Tibial nerve (tissue), 4 donors: ENCODE measurements at places on chromosomes 6 and 20. TPM values are rescaled to one million over a fixed set of nuclear protein-coding genes. Genes with fewer than 3 reads are reported as not detected.

DNA sequence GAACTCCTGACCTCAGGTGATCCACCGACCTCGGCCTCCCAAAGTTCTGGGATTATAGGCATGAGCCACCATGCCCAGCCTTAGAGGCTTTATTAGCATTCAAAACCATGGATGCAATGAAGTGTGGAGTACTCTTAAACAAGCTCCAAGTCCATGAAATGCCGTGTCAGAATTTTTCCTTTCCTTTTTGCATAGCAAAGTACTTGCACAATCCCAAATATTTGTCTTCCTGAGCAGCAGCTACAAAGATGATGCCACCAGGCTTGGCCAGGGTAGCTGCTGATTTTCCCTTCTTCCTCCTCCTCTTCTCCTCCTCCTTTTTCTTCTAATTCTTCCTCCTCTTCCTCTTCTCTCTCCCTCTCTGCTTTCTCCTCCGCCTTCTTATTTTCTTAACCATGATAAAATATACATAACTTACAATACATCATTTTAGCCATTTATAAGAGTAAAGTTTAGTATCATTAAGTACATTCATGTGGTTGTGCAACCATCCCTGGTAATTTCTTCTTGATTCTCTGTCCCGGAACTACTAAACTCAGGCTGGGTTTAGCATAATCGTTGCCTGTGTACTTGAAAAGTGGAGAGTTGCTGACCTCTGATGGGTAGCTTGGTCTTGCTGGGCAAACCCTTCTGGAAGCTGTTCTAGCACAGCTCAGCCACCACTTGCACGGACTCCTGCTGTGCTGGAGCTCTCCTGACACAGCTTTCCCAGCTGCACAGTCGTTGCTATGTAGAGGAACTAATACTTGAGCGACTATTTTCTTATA, 20.3 kb downstream of the MUCL3 start:
- H3K27ac ChIP-seq: no peak overlapping the region
- no peaks in the 10 kb centered on the region for H3K4me1 ChIP-seq
- no peaks in the 10 kb centered on the region for H3K36me3 ChIP-seq
- H3K27me3 ChIP-seq: no peaks in the 10 kb centered on the region

GRCh38 chr20:42836339-42836738, 353.4 kb downstream of the PTPRT start:
- no peak overlapping the region for H3K4me3 ChIP-seq
- no peak overlapping the region for H3K27ac ChIP-seq
- DNase-seq: no peak
- no peaks in the 10 kb centered on the region for H3K36me3 ChIP-seq
- H3K27me3 ChIP-seq: no peaks in the 10 kb centered on the region

DNA sequence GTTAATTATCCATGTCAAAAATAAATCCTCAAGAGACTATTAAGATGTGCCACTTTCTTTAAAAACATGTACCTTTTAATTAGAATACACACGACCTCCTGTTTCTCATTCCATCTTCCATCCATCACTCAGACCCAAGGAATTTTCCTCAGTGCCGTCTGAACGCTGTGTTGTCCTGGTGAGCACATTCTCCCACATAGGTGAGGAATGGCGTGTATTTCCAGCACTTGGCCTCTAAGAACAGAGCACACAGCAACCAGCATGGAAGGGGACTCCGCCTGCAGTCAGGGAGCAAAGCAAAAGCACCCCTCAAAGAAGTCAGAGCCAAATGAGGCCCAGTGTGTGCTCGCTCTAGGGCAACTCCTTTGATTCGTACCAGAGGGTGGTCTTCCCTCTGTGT, 45.9 kb downstream of the TBXT start:
- no peaks in the 10 kb centered on the region for H3K4me1 ChIP-seq
- H3K4me3 ChIP-seq: no peak overlapping the region
- no peak for DNase-seq
- no peak overlapping the region for H3K27ac ChIP-seq
- H3K27me3 ChIP-seq: no peaks in the 10 kb centered on the region
- no peaks in the 10 kb centered on the region for H3K36me3 ChIP-seq

GRCh38 chr20:44388466-44389023, 33.0 kb downstream of the HNF4A start:
- H3K27me3 ChIP-seq: no peaks in the 10 kb centered on the region
- no peak overlapping the region for H3K27ac ChIP-seq
- peaks cover 20% of the 10 kb centered on the region for H3K4me1 ChIP-seq
- DNase-seq: peak; percentile 67

DNA sequence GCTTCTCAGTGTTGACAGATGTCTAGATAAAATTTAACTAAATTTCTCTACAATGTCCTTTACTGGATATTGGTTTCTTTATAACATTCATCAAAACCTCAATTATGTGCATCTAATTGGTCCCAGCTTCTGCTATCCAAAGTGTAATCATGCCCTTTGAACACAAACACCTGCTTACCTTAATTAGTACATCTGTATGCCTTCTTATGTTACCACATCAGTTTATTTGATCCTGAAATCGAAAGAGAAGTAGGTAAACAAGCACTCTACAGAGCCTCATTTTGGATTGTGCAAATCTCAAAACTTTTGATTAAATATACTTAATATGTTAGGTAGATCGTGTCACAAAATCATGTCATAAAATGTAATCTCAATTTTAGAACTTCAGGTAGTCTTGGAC, 36.5 kb downstream of the TAB2 start:
- no peaks in the 10 kb centered on the region for H3K27me3 ChIP-seq

GRCh38 chr6:170174771-170175643, 115.9 kb downstream of the DLL1 start:
- peak overlapping the region; percentile 72 for H3K27ac ChIP-seq
- no peak overlapping the region for H3K4me3 ChIP-seq
- no peaks in the 10 kb centered on the region for H3K27me3 ChIP-seq
- no peaks in the 10 kb centered on the region for H3K4me1 ChIP-seq
- no peak for DNase-seq

DNA sequence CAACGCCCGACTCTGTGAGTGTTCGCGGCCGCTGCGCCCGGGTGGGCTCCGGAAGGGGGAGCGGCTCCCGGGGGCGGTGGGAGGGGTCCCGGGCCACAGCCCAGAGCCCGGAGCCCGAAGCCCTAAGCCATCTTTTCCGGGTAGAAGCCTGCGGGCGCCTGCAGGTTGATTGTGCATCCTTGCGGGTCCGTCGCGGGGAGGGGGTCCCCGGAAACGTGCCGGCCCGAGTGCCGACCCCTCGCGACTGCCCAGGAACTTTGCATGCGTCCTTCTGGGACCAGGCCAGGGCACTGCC, 413 bp downstream of the PTPRA start:
- H3K36me3 ChIP-seq: no peaks in the 10 kb centered on the region
- peak overlapping the region; percentile 93 for H3K4me3 ChIP-seq
- peak overlapping the region; percentile 29 for H3K27ac ChIP-seq
- no peak for DNase-seq
- no peaks in the 10 kb centered on the region for H3K27me3 ChIP-seq
- no peaks in the 10 kb centered on the region for H3K4me1 ChIP-seq

GRCh38 chr20:6086868-6087267, 33.0 kb upstream of the LRRN4 start:
- H3K27ac ChIP-seq: no peak overlapping the region
- no peak overlapping the region for H3K4me3 ChIP-seq
- H3K27me3 ChIP-seq: no peaks in the 10 kb centered on the region

GRCh38 chr20:17445543-17445942, 85.6 kb downstream of the BFSP1 start:
- no peaks in the 10 kb centered on the region for H3K4me1 ChIP-seq
- no peak overlapping the region for H3K27ac ChIP-seq
- DNase-seq: no peak
- H3K27me3 ChIP-seq: no peaks in the 10 kb centered on the region
- no peak overlapping the region for H3K4me3 ChIP-seq

GRCh38 chr6:43744491-43744890, 25.5 kb upstream of the VEGFA start:
- no peak overlapping the region for H3K4me3 ChIP-seq
- H3K27ac ChIP-seq: no peak overlapping the region
- H3K27me3 ChIP-seq: no peaks in the 10 kb centered on the region
- H3K4me1 ChIP-seq: no peaks in the 10 kb centered on the region

- no peaks in the 10 kb centered on the region for H3K27me3 ChIP-seq
- H3K27ac ChIP-seq: no peak overlapping the region
- H3K4me3 ChIP-seq: no peak overlapping the region
- no peaks in the 10 kb centered on the region for H3K36me3 ChIP-seq
Observed at GRCh38 chr6:112933947-112934346, 586.8 kb downstream of the RFPL4B start.

DNA sequence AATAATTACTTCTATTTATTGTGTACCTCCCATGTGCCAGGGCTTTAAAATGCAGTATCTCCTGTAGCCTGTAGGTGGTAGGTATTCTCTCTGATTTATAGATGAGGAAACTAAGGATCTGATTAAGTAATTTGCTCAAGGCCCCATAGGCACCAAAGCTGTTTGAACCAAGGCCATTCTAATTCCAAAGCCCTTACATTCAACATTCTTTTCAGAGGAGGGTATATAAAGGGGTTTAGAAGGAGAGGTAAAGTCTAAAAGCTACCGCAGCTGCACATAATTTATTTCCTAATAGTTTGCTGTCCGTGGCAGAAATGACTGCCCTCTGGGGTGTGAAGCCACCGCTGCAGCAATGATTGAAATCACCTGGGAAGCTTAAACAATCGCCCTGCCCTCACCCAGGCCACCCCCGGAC, 95.0 kb upstream of the FAM8A1 start:
- H3K4me1 ChIP-seq: no peaks in the 10 kb centered on the region
- H3K27ac ChIP-seq: no peak overlapping the region

DNA sequence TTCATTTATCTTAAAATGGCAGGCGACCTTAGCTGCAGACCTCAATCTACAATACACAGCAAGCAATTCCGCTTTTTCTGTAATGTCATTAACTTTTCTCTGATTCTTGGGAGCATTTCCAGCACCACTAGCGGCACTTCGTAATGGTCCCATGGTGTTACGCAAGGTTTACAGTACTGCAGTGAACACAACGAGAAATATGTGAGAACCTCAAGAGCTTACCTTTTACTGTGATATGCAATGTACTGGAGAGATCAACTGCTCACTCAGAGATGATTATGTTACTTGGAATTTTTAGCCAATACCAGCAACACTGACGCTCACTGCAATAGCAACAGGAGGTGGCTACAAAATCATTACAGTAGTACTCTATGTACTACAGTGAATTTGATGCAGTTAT, 2.8 kb upstream of the CEP43 start:
- no peaks in the 10 kb centered on the region for H3K4me1 ChIP-seq
- H3K27ac ChIP-seq: no peak overlapping the region
- no peaks in the 10 kb centered on the region for H3K36me3 ChIP-seq
- no peaks in the 10 kb centered on the region for H3K27me3 ChIP-seq
- no peak for DNase-seq
- H3K4me3 ChIP-seq: no peak overlapping the region

GRCh38 chr6:136137739-136138402, 112.2 kb downstream of the MTFR2 start:
- H3K36me3 ChIP-seq: no peaks in the 10 kb centered on the region
- no peaks in the 10 kb centered on the region for H3K4me1 ChIP-seq
- no peak overlapping the region for H3K27ac ChIP-seq
- H3K27me3 ChIP-seq: no peaks in the 10 kb centered on the region

- no peak overlapping the region for H3K4me3 ChIP-seq
- H3K27ac ChIP-seq: no peak overlapping the region
- no peak for DNase-seq
- H3K27me3 ChIP-seq: peaks cover 61% of the 10 kb centered on the region
Observed at GRCh38 chr20:62426699-62427131, 624 bp downstream of the RBBP8NL start.

Gene CRISP3
- not detected for total RNA-seq

Gene CST2
- 0.98 TPM for total RNA-seq

Gene PRND
- total RNA-seq: under 0.01 TPM
